ENCODE measurements at places on chromosomes 6 and 20. TPM values are rescaled to one million over a fixed set of nuclear protein-coding genes. Genes with fewer than 3 reads are reported as not detected.

Gene CAGE1
- total RNA-seq, result not detected

GRCh38 chr6:31567531-31568370 lies 4.3 kb upstream of the LTA start:
- DNase-seq, result no peak

- DNase-seq, result no peak
Measured at GRCh38 chr20:54110041-54110440, 39.6 kb upstream of the BCAS1 start.

GRCh38 chr6:195861-196360 lies 96.4 kb upstream of the DUSP22 start:
- DNase-seq, result no peak

DNA sequence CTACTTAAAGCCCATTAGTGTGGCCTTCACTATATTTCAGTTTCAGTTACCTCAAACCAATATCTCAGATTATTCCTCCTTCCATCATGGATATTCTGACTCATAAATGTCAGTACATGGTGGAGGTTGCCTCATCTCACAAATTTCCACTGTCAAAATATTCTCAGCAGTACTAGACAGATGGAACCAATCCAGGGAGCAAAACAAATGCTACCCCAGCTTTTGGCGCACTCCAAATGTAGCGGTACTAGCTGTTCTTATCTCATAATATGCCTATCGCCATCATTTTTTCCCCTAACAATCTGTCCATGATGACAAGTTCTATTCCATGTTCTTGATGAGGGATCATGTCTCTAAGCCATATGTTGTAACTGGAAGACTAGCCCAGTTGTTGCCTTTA lies 1026.1 kb downstream of the KIF16B start:
- DNase-seq, result no peak

DNA sequence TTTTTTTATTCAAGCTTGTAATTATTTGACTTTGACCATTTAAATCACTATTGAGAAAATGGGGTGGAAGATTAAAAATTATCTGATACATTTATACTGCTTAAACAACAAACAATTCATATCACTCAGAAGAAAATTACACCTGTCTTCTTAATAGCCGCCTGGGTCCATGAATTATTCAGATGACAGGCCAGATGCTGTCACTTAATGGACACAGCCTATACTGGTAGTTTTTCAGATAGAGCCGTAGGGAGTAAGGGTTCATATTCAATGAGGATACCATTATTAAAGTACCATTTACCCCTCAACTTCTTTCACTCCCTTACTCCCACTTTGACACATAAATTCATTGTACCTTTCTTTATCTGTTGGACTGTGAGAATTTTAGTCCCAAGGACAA lies 1193.4 kb upstream of the MAP3K7 start:
- no peak for DNase-seq

DNA sequence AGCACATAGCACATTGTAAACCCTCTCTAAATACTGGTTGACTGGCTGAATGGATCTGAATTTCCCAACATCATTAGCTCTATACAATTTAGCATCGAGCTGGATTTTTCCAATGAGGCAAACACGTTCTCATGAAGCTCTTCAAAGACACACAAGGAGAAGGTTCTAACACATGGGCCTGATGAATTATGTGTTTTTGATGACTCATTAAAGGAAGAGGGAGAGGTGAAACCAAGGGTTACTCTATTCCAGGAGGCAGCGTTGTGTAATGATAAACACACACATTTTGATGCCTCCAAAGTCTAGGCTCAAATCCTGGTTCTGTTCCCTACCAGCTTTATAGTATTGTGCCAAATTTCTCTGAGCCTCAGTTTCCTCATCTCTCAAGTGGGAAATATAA lies 84.3 kb downstream of the PFDN4 start:
- DNase-seq, result peak; percentile 18

DNA sequence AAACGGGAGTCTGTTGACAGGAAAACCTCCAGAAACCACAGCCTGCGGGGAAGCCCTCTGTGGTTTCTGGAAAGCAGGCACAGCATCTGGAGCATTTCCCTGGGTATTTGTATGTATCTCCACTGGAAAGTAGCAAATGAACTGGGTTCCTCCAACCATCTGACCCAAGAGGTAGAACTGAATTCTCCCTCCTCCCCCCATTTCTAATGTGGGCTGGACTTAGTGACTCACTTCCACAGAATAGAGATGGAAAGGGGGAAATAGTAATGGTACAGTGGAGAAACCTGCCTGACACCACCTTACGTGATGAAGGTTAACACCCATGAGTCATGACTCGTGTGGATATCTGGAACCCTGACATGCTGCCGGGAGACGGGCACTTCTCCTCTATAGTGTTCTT lies 51.9 kb upstream of the XRN2 start:
- no peak for DNase-seq

- DNase-seq, result no peak
Measured at GRCh38 chr20:59845472-59845871, 88.0 kb downstream of the SYCP2 start.
